ENCODE measurements at places on chromosomes 12 and 14.

- DNase-seq = no peak
These were observed 31.5 kb upstream of the FBRSL1 start for GRCh38 chr12:132458441-132458840.

DNA sequence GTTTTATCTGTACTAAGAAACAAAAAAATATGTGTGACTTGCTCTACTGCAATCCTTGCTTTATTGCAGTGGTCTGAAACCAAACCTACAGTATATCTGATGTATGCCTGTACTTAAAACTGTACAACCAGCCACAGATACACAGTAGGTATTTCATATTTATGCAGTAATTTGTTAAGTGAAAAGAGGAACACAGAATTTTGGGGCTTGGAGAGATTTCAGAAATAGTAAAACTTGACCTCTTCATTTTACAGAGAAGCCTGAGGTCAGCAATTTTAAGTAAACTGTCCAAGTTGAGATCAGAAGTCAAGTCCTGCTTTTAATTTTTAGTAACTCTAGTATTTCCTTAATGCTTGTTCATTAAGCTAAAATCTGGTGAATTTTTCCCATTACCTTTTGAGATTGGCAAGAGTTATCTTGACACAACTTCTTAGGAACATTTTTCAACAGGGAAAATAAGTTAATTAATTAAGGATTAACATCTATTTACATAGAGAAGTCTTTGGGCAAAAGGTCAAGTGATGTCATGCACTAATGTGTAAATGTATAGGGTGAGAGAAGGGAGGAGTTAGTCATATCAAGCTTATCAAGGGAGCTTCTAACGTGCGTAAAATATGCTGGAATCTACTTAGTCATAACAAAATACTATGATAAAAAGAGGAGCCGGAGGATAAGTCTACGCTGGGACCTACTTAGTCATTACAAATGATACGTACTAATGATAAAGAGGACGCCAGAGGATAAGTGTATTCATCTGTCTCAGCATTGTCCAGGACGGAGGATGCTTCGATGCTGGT lies 66.0 kb upstream of the GTF2A1 start:
- peak; percentile 11 for DNase-seq

GRCh38 chr12:50979369-50980052 lies 27.2 kb downstream of the HIGD1C start:
- no peak for DNase-seq

- no peak for DNase-seq
These were observed 144.8 kb downstream of the CAPZA3 start for GRCh38 chr12:18882690-18883089.

DNA sequence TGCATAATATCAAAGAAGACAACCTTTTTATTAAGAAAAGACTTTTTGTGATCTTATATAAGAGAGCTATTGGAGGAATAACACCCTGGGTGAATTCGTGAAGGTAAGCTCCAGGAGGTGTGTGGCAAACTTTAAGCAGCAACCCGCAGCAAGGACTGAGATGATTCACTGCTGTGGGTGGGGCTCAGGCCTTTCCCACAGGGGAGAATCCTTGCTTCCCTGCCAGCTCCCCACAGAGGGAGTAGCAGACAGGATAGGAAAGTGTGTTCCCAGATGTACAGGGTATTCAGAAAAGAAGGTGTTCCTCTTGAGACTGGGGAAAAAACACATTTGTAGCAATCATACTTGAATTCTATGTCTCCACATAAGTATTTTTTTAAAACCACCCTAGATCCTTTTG lies 9.2 kb downstream of the NDUFA12 start:
- DNase-seq = no peak

DNA sequence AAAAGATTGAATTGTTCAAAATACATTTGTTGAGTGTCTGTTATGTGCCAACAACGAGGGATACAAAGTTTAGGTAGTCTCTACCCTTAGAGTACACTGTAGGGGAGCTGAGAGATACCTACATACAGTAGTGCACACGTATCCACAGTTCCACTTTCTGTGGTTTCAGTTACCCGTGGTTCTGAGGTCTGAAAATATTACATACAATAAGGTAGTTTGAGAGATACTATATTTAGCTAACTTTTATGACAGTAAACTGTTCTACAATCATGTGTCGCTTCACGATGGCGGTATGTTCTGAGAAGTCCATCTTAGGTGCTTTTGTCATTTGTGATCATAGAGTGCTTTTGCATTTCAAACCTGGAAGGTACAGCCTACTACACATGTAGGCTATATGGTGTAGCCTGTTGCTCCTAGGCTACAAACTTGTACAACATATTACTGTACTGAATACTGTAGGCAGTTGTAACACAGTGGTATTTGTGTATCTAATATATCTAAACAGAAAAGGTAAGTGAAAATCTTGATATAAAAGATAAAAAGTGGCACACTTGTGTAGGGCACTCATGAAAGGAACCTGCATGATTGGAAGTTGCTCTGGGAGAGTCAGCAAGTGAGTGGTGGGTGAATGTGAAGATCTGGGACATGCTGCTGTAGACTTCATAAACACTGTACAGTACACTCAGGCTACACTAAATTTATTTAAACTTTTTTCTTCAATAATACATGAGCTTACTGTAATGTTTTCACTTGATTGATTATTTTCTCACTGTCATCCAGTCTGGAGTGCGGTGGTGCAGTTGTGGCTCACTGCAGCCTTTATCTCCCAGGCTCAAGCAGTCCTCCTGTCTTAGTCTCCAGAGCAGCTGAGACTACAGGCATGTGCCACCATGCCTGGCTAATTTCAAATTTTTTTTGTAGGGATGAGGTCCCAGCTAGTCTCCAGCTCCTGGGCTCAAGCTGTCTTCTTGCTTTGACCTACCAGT lies 4.0 kb downstream of the CPSF6 start:
- DNase-seq = no peak

DNA sequence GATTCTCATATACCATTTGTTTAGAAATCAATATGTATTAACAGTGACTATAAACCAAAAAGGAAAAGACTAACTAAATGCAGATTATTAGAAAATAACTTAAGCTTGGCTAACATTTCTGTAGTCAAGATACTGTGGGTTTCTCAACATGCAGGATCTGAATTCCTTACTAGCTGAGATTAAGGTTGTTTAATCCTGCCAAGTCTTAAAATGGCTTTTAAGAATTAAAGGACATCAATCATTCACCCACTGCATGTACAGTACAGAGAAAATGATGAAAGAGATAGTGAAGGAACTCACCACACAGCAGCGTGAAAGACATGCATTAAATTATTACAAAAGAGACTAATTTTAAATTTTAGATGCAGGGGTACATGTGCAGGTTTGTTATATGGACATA lies 3.8 kb downstream of the ACSS3 start:
- DNase-seq = no peak

Data from RKO (cell line).